Upper lobe of right lung (tissue), 1 donor: ENCODE measurements at places on chromosomes 2 and 18. TPM values are rescaled to one million over a fixed set of nuclear protein-coding genes. Genes with fewer than 3 reads are reported as not detected.

GRCh38 chr2:128195435-128195984, 104.5 kb downstream of the UGGT1 start:
- no peak overlapping the region for H3K27ac ChIP-seq
- no peak overlapping the region for H3K4me3 ChIP-seq
- H3K4me1 ChIP-seq: peaks cover 14% of the 10 kb centered on the region
- H3K27me3 ChIP-seq: no peaks in the 10 kb centered on the region

DNA sequence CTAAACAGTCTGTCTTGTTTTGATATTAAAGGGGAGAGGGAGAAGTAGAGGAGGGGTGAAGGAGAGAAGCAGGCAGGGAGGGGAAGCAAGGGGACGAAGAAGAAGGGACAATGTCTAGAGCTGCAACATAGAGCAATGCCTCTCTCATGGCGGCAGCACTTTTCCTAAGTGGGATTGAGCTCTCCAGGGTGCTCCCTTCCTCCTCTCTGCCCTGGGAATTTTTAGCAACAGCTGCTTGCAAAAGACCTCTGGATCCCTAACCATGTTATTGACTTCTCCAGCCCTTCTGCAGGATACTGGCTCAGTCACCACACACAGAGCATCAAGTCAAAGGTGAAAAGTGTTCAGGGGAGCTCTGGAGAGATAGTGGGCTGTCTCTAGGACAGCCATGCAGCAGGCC, 734.9 kb downstream of the EPHA4 start:
- no peaks in the 10 kb centered on the region for H3K4me1 ChIP-seq
- H3K36me3 ChIP-seq: no peaks in the 10 kb centered on the region
- no peaks in the 10 kb centered on the region for H3K27me3 ChIP-seq
- no peak overlapping the region for H3K27ac ChIP-seq
- H3K4me3 ChIP-seq: no peak overlapping the region
- no peak for DNase-seq

GRCh38 chr2:37526323-37526722, 145.1 kb downstream of the CDC42EP3 start:
- no peaks in the 10 kb centered on the region for H3K27me3 ChIP-seq
- no peak for DNase-seq
- no peaks in the 10 kb centered on the region for H3K36me3 ChIP-seq
- peaks cover 8% of the 10 kb centered on the region for H3K4me1 ChIP-seq
- H3K4me3 ChIP-seq: no peak overlapping the region

- peak overlapping the region; percentile 42 for H3K27ac ChIP-seq
- H3K4me1 ChIP-seq: peaks cover 9% of the 10 kb centered on the region
- peak; percentile 50 for DNase-seq
- no peaks in the 10 kb centered on the region for H3K36me3 ChIP-seq
These were observed 4.3 kb upstream of the PDCD1 start for GRCh38 chr2:241862775-241863535.

DNA sequence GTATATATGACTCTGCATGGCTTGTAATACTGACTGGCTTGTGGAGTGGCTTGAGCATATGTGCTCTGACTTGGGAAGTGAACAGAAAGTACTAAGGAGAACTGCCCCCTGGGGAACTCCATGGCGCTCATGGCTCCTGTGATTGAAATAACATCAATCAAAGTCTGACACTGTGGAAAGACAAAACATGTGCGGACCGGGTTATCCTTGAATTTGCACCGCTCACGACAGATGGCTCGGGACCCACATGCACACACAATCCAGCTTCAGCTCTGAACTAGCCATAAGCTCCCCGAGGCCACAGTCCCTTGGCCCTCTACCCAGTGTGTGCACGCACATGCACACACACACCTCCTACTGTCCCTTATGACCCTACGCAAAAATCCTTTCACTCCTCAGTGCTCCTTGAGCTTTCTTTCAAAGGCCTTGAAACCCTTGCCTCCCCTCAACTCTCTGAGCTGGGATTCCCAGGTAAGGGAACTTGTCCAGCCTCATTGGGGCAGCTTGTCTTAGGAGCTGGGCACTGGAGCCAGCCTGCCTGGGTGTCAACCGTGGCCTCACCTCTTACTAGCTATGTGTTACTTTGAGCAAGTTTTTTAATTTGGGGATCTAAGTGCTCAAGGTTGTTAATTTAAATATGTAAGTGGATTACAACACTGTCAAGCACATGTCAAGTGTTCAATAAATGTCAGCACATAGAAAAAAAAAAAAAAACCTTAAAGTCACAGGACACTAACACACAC, 43.6 kb downstream of the MRPS5 start:
- no peaks in the 10 kb centered on the region for H3K27me3 ChIP-seq
- no peak overlapping the region for H3K27ac ChIP-seq
- H3K4me1 ChIP-seq: peaks cover 31% of the 10 kb centered on the region
- no peak for DNase-seq
- H3K36me3 ChIP-seq: no peaks in the 10 kb centered on the region
- no peak overlapping the region for H3K4me3 ChIP-seq

DNA sequence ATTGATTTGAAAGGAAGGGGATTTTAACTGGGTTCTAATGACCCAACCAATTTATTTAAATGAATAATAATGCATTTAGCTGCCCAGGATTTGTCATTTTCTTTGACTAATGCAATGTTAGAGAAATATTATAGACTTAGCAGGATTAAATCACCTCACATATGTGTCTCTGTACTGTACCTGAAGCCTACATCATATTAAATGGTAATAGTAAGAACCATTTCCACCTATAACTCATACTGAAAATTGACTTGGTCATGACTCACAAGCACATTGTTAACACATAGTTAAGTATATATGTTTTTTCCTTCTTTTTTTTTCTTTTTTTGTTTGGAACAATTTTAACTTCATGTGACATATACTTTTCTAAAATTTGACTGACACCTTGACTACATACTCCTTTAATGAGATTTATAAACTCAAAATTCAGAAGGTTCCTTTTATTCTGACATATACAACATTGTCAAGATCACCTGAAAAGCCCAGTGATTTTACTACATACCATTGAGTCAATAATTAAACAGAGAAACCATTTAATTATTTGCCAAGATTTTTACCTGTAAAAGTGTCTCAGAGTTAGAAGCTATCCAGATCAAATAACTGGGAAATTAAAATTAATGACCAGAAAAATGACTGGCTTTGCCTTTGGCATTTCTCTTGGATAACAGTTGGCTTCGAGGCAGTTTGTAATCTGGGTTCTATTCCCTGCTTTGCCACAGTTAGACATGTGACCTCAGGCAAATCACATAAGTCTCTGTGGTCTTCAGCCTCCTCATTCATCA, 58.8 kb upstream of the CDC42EP3 start:
- DNase-seq: no peak
- no peaks in the 10 kb centered on the region for H3K27me3 ChIP-seq
- no peaks in the 10 kb centered on the region for H3K4me1 ChIP-seq
- no peaks in the 10 kb centered on the region for H3K36me3 ChIP-seq
- H3K4me3 ChIP-seq: no peak overlapping the region

GRCh38 chr18:79770826-79771225, 26.9 kb upstream of the KCNG2 start:
- peak; percentile 11 for DNase-seq
- no peaks in the 10 kb centered on the region for H3K4me1 ChIP-seq
- no peak overlapping the region for H3K4me3 ChIP-seq

DNA sequence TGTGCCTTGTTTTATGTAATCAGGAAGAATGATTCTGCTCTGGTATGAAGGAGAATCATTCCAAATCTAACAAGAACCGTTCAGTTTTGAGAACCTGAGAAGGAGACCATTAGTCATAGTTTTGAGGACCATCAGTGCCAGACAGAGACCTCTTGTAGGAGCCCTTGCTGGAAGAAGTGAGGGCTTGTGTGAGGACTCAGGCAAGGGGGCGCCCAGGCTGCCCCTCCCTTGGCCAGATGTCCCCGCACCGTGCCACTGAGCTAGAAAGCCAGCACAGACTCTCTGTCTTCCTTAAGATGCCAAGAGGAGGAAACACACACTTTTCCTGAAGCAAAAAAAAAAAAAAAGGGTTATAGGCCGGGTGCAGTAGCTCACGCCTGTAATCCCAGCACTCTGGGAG, 55.7 kb upstream of the SLC39A10 start:
- no peak overlapping the region for H3K4me3 ChIP-seq
- DNase-seq: no peak
- H3K27me3 ChIP-seq: no peaks in the 10 kb centered on the region
- H3K36me3 ChIP-seq: no peaks in the 10 kb centered on the region

- peaks cover 6% of the 10 kb centered on the region for H3K27me3 ChIP-seq
- DNase-seq: no peak
- no peak overlapping the region for H3K4me3 ChIP-seq
- H3K27ac ChIP-seq: no peak overlapping the region
- H3K4me1 ChIP-seq: no peaks in the 10 kb centered on the region
- H3K36me3 ChIP-seq: no peaks in the 10 kb centered on the region
These were observed 12.6 kb downstream of the MRO start for GRCh38 chr18:50807176-50807575.

GRCh38 chr2:75065402-75066008, 107.1 kb downstream of the POLE4 start:
- no peaks in the 10 kb centered on the region for H3K36me3 ChIP-seq
- no peak for DNase-seq
- no peak overlapping the region for H3K4me3 ChIP-seq
- H3K27ac ChIP-seq: no peak overlapping the region
- no peaks in the 10 kb centered on the region for H3K27me3 ChIP-seq

GRCh38 chr2:159091976-159092375, 123.5 kb downstream of the TANC1 start:
- peak overlapping the region; percentile 77 for H3K27ac ChIP-seq
- H3K27me3 ChIP-seq: no peaks in the 10 kb centered on the region
- peaks cover 61% of the 10 kb centered on the region for H3K4me1 ChIP-seq
- H3K36me3 ChIP-seq: no peaks in the 10 kb centered on the region

DNA sequence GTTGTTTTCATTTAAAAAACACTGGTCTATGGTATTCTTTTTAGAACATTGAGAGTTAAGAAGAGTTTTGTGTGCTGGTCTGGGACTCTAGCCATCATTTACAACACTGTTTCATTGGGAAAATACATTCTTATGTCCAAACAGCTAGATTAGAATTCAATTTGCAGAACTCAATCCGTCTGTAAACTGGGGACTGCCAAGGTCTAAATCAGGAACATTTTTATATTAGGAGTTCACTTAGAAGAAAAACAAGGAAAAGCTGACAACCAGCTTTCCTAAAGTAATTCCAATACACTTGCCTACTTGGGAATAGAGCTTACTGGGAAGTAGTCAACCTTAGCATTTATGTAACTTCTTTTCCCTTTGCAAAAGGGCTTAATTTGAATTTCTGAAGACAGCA, 91.5 kb upstream of the RNF152 start:
- H3K4me1 ChIP-seq: no peaks in the 10 kb centered on the region
- no peaks in the 10 kb centered on the region for H3K27me3 ChIP-seq
- no peak overlapping the region for H3K4me3 ChIP-seq

GRCh38 chr2:106982350-106982749, 96.4 kb upstream of the ST6GAL2 start:
- H3K4me3 ChIP-seq: no peak overlapping the region
- no peaks in the 10 kb centered on the region for H3K27me3 ChIP-seq
- H3K27ac ChIP-seq: no peak overlapping the region
- H3K36me3 ChIP-seq: no peaks in the 10 kb centered on the region
- no peaks in the 10 kb centered on the region for H3K4me1 ChIP-seq

GRCh38 chr18:53408271-53408670, 816.2 kb downstream of the MBD2 start:
- H3K27ac ChIP-seq: no peak overlapping the region
- no peak overlapping the region for H3K4me3 ChIP-seq
- no peaks in the 10 kb centered on the region for H3K36me3 ChIP-seq
- no peaks in the 10 kb centered on the region for H3K4me1 ChIP-seq
- no peaks in the 10 kb centered on the region for H3K27me3 ChIP-seq

DNA sequence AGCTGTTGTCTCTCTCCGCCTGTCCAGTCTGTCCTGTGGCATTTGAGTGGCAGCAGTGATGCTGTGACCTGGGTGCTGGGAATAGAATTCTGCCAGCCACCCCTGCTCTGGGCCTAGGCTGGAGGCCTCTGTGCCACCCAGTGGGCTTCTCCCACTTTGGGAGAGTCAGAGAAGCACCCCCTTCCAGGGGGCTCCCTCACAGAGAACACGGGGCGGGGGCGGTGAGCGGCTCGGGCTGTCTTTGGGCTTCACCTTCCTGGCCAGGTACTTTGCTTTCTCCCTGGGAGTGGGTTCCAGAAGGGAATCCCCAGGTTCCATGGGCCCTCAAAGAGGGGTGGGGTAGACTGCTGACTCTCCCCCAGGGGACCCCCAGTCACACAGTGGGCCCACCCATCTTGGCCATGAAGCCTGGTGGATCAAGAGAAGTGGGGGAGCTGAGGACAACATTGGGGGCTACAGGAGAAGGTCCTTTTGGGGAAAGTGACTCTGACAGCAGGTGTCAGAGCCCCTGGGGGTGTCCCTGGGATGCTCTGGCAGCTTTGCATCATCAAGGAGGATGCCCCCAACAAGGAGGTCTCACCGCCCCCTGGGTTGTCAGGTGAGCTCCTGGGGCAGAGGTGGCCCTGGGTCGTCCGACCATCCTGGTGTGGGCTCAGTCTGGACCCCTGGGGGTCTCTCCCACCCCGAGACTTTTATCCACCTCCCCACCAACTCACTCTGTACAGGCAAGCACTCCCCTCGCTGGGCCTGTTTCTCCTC, 18.8 kb upstream of the BOK start:
- no peak for DNase-seq
- H3K4me3 ChIP-seq: no peak overlapping the region
- no peaks in the 10 kb centered on the region for H3K36me3 ChIP-seq
- no peaks in the 10 kb centered on the region for H3K27me3 ChIP-seq
- H3K4me1 ChIP-seq: peaks cover 15% of the 10 kb centered on the region

GRCh38 chr2:104872866-104873688, 19.2 kb downstream of the POU3F3 start:
- H3K4me1 ChIP-seq: peaks cover 13% of the 10 kb centered on the region
- H3K27ac ChIP-seq: no peak overlapping the region
- H3K27me3 ChIP-seq: peaks cover 58% of the 10 kb centered on the region
- peak overlapping the region; percentile 62 for H3K4me3 ChIP-seq
- peak; percentile 80 for DNase-seq

DNA sequence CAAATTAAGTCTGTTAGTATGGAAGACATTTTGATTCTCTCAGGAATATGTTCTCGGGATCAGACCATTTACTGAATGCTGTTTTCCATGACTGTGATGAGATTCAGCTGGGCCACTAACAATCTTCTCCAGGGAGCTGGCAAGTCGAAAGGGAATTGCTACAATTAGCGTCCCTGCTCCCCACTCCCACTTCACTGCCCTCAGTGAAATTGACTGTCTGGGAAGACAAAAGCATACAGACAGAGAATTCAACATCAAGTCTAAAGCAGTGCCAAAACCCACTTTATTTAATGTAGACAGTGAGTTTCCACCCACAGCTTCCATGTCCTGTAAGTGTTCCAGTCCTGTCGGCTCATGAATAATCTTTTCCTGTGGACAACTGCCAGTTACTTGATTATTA, 34.0 kb upstream of the COL3A1 start:
- no peaks in the 10 kb centered on the region for H3K36me3 ChIP-seq
- no peak for DNase-seq
- H3K4me3 ChIP-seq: no peak overlapping the region
- no peaks in the 10 kb centered on the region for H3K4me1 ChIP-seq
- H3K27ac ChIP-seq: peak overlapping the region; percentile 26
- H3K27me3 ChIP-seq: no peaks in the 10 kb centered on the region

- H3K27me3 ChIP-seq: no peaks in the 10 kb centered on the region
- no peaks in the 10 kb centered on the region for H3K36me3 ChIP-seq
- no peak for DNase-seq
- peaks cover 42% of the 10 kb centered on the region for H3K4me1 ChIP-seq
These were observed 37.5 kb downstream of the MAP4K3 start for GRCh38 chr2:39399570-39399969.

GRCh38 chr2:5316001-5316490, 376.1 kb upstream of the SOX11 start:
- no peak overlapping the region for H3K27ac ChIP-seq
- no peak for DNase-seq
- no peak overlapping the region for H3K4me3 ChIP-seq

The KRTCAP3 gene
- total RNA-seq: 22.5 TPM

The HIBCH gene
- total RNA-seq: 23.3 TPM

The ANKRD53 gene
- 0.38 TPM for total RNA-seq

The PLA2R1 gene
- 9.0 TPM for total RNA-seq

The MOCOS gene
- total RNA-seq: 5.0 TPM

The ZCCHC2 gene
- 36.6 TPM for total RNA-seq

The SP9 gene
- not detected for total RNA-seq

The DCDC2C gene
- total RNA-seq: not detected

The CXCR1 gene
- 5.3 TPM for total RNA-seq
